ENCODE measurements at places on chromosomes 1 and 21.

- no peak for DNase-seq
These were observed 40.7 kb downstream of the SLC30A1 start for GRCh38 chr1:211538287-211538686.

DNA sequence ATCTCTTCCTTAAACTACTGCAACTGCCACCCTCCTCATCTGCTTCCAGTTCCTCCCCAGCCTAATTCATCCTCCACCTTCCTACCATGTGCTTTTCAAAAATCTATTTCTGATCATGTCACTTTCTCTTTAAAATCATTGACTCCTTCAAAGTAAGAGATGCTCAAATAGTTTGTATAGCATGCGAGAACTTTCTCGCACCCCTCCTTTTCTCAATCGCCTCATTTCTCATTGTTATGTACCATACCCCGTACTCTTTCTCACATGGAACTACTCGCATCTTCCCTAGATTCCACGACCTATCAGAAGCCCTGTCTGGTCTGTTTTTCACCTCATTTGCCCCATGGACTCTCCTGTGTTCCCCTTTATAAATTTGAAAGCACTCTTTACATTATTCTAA lies 238.2 kb downstream of the NRIP1 start:
- DNase-seq: no peak

- no peak for DNase-seq
These were observed 1.9 kb upstream of the BRINP3 start for GRCh38 chr1:190479516-190479915.

DNA sequence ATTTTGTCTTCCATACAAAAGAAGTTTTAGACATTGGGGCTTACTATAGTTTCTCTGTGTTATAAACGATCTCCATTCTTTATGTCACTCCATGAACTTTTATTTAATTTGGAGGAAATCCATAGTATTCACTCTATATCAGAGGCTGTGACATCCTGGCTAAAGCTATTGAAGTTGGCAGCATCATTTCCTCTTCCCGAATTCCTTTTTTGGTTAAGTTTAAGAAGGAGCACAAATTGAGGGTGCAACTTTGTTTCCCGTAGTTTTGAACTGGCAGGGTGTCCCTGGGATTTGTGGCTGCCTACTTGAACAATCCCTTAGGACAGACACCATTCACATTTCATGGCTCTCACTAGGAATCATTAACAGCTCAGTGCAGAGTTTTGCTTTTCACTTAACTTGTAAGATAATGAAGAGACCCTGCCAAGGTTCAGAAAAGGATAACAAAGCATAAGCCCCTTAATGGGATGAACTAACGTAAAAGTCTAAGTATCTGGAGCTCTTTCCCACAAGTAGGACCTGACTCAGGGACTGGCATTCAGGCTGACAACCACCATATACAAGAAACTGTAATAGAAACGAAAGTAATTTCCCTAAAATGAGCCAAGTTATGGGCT lies 13.9 kb downstream of the S1PR1 start:
- no peak for DNase-seq

GRCh38 chr1:222852326-222852725 lies 37.5 kb downstream of the DISP1 start:
- DNase-seq: no peak

DNA sequence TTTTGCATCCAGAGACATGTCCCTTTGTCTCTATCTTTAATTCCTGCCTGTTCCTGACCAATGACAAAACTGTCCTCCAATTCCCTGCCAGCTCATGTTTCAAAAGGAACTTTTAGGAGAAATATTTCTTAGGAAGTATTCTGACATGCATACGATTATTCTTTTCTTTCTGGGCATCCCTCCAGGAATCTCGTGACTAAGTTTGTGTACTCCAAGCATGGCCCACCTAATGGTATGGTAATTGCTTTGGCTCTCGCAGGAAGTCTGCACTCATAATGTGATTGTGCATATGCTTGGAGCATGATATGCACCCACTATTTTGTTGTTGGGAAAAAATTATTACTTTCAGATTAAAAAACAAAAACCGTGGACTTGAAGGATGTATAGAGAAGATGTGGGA lies 256.4 kb downstream of the PRDM2 start:
- no peak for DNase-seq

DNA sequence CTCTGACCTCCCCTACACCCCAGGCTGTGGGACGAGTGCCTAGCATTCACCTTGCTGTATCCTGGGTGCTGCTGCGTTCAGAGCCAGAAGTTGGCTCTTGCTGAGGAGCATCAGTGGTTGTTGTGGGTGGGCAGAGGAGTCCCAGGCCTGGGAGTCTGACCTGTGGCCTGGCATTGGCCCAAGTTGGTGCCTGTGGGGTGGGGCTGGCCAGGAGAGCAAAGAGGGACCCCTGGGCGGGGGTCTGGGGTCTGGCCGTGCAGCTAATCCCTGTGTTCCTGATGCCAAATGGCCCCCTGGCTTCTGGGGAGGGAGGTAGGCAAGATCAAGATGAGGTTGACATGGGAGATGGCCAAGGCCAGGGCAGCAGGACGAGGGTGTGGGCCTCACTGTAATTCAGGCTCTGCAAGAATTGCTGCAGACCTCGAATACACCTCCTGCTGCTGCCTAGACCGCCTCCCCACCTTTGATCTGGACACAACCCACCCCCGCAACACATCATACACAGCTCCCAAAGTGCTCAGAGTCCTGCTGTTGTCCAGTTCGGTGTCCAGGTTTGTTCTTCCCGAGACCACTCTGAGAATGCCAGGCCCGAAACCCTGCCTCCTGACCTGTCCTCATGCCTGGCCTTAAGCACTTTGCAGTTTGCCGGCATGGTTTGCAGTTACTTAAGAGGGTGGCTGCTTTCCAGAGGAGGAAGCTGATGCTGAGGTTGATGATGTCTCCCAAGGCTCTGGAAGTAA lies 28.7 kb downstream of the CDK18 start:
- no peak for DNase-seq

- no peak for DNase-seq
These were observed 141.8 kb downstream of the TOMM20 start for GRCh38 chr1:234986750-234987414.
